ENCODE measurements at places on chromosomes 4 and X.

DNA sequence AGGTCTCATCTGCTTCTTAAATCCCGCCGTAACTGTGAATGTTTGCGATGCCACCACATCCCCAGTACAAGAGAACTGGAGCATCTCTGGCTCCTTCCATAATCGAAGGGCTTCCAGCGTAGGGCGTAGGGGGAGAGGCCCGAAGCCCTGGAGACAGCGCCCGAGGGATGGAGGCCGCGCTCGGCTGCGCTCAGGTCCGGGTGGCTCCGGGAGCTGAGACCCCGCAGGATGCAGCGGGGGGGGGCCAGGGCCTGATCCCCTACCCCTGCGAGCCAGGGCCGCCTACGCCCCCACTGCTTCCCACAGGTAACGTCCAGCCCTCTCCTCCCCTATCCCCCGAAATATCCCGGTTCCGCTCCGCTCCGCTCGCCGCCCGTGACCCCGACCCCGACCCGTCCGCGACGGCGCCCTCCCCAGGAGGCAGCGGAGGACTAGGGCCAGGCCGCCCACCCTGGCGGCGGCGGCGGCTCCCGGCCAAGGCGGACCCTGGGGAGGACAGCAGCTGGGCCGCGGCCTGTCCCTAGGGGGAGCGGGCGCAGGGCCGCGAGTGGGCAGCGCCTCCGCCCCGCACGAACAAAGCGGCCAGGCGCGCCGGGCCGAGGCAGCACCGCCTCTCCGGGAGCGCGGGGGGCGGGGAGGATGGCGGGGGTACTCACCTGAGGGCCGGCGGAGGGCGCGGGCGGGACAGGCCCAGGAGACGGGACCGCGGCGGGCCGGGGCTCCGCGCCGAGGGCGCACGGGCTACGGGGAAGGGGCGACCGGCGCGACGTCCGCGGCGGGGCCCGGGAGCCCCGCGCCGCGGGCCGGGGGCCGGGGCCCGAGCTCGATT lies 723 bp downstream of the WDFY3 start:
- DNase-seq = peak; percentile 55

DNA sequence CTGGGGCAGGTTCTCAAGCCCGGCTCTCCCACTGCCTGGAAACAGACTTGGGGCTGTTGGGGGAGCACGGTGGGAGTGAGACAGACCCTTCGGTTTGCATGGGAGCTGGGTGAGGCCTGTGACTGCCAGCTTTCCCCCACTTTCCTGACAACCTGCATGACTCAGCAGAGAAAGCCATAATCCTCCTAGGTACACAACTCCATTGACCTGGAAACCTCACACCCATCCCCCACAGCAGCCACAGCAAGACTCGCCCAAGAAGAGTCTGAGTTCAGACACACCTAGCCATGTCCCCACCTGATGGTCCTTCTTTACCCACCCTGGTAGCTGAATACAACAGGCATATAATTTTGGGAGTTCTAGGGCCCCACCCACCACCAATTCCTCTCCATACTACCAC lies 57.6 kb upstream of the UBQLN2 start:
- no peak for DNase-seq

DNA sequence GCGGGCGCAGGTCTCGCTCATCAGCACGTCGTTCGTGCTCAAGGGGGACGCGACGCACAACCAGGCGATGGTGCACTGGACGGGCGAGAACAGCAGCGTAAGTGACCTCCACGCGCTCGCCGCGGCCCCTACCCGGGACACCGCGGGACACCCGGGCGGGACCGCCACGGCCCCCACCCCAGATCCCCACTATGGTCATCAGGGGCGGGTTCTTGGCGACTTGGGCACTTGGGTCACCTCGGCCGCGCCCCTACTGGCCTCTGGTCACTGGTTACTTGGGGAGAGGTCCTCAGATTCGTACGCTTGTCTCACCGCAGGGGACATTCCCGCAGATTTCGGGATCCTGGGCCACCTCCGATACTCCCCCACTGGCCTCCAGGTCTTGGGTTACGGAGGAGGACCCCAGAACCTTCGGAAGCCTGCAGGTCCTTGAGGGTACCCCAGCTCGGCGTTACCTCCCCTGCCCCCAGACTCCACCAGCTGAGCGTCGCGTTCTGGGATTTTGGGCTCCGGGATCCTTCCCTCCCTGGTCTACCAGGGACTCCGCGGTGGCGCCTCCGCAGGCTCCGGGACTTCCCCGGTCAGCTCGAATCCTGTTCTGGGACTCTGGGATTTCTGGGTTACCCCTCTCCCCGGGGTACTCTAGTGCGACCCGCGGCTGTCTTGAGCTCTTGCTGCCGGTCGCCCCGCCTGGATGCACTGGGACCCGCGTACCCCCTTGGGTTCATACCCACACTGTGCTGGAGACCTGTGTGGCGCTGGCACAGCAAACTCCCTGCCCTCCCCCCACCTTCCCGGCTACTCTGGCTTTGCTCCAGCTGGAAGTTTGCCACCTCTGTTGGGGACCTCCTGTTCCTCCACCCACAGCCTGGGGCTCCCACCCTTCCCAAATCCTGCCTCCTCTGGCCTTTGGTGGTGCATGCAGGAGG lies 956 bp downstream of the SORCS2 start:
- DNase-seq = no peak

- no peak for DNase-seq
Observed at GRCh38 chr4:8552581-8553205, 27.5 kb upstream of the GPR78 start.

GRCh38 chr4:19021617-19022016 lies 1000.1 kb upstream of the LCORL start:
- DNase-seq = no peak

- DNase-seq = no peak
Observed at GRCh38 chr4:537436-538264, 38.4 kb downstream of the TMEM271 start.

DNA sequence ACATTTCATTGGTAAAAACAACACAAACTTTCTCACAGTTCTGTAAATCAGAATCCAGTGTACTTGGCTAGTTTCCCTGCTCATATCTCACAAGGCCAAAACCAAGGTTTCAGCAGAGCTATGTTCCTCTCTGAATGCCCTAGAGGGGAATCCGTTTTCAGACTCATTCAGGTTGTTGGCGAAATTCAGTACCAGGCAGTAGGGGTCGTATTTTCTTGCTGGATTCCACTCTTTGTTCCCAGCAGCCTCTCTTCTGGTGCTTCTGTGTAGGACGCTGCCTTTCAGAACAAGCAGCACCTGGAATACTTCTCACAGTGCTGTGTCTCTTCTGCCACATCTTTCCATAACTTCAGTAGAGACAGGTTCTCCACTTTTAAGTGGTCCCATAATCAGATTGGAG lies 351.9 kb downstream of the PCDH18 start:
- DNase-seq = no peak

- DNase-seq = no peak
Observed at GRCh38 chrX:115408771-115409400, 119.4 kb downstream of the LUZP4 start.

- DNase-seq = no peak
Observed at GRCh38 chr4:15551740-15552446, 82.2 kb downstream of the CC2D2A start.

DNA sequence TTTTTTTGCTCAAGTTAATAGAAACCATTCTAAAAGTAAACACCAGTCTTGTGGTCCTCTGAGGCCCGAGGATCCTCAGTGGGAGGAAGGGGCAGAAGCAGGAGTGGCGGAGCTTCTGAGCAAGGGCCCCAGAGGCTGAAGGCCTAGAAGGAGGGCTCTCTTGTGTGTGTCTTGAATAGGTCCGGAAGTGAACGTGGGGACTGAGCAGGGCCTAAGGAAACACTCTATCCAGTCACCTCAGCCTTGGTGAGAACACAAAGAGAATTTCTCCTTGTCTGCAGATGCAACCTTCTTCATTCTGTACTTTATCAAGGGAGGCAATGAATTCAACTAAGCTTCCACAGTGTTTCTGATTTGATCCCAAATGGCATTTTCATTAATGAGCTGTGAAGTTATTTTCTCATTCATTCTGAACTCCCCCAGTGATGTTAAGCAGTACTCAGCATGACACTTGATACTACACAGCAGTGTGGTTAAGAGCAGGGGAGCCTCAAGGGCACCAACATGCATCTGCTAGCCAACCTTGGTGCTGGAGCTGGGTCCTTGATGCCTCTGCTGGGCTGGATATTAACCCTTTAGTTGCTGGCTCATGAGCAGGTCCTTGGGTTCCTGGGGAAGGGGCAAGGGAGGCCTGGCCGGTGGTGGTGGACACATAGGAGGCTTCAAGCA lies 64.7 kb downstream of the RBM47 start:
- no peak for DNase-seq

GRCh38 chr4:10530137-10530786 lies 73.0 kb upstream of the ZNF518B start:
- DNase-seq = no peak

DNA sequence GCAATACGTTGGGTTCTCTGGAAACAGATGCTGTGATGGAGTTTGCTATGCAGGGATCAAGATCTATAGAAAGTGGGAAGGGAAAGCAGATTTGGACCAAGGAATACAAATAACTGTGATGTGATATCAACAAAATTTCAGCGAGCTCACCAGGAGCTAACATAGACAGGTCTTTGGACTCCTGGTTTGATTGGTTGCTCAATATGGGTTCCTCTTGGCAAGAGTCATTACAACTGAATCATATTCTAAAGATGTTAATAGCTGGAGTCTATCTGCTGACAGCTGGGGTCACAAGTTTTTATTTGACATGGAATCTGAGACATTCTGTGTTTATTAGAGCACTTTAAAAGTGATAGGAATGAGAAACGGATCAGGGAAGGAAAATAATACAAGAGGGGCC lies 637.6 kb upstream of the GNPDA2 start:
- no peak for DNase-seq

DNA sequence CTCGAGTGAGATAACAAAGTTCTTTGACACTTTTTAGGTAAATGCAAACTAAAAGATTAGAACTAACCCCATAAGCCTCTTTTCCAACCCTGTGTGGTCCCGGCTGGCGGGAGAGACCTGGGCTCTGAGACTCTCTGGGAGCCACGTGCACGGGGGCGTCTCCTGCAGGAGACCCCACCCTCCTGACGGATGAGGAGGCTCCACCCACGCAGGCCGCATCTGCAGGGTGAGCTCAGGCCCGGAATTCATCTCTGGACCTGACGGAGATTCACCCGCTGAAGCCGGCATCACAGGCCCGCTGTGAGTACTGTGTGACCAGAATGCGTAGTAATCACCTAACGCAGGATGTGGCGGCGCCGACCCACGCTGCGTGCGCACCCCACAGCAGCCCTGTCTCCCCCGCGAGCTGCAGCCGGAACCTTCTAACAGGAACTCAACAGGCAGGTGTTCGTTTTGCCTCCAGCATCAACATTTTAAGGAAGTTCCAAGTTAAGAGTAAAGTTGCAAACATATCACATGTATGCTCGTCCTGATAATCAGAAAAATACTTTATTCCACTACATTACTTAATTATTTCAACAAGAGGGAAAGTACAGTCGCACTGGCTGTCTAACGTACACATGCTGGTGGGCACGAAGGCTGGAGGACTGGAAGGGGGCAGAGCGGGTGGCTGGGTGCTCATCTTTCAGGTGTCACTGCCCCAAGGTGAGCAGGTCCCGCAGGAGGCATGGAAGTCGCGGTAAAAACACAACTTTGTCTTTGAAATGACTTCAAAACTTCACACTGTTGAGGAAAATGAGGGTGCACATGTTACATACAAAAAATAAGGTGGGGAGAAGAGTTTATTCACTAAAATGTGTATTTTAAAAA lies 44.5 kb downstream of the FGFRL1 start:
- DNase-seq = no peak

GRCh38 chrX:130443875-130444274 lies 42.1 kb downstream of the RBMX2 start:
- no peak for DNase-seq

GRCh38 chr4:147037069-147037468 lies 91.4 kb upstream of the TTC29 start:
- DNase-seq = no peak

GRCh38 chrX:44401151-44401550 lies 57.7 kb upstream of the EFHC2 start:
- peak; percentile 19 for DNase-seq

- peak; percentile 23 for DNase-seq
Observed at GRCh38 chr4:38531141-38531727, 132.8 kb upstream of the KLF3 start.

GRCh38 chr4:147599206-147599605 lies 18.0 kb upstream of the TMEM184C start:
- no peak for DNase-seq

- DNase-seq = peak; percentile 40
Observed at GRCh38 chr4:121192480-121192879, 28.4 kb upstream of the TNIP3 start.

DNA sequence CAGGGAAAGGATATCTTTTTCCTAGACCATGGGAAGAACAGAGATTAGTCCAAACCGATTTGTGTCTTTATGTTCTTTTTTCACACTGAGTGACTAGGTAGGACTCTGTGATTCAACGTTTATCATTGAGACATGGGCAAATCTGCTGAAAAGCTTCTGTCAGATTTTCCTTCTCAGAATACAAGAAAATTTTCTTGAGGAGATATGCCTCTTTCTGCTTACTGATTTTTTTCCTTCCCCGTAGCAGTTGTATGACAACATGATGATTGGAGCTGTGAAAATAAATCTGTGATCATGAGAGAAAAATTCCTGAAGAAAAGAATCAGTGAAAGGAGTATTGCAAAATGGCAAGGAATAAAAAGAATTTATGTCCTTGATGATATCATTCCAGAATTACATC lies 130.6 kb upstream of the FAT4 start:
- no peak for DNase-seq

DNA sequence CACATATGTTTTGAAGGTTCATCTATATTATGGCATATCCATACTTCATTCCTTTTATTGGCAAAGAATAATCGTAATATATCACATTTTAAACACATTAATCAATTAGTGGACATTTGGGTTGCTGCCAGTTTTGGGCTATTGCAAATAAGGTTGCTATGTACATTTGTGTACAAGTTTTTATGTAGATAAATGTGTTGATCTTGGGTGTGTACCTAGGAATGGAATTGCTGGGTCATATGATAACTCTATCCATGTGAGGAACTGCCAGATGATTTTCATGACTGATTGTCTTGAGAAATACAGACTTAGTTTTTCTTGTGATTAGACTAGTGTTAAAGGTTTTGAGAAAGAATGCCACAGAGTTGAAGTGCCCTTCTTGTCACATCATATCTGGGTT lies 99.2 kb upstream of the RAB40AL start:
- DNase-seq = no peak

DNA sequence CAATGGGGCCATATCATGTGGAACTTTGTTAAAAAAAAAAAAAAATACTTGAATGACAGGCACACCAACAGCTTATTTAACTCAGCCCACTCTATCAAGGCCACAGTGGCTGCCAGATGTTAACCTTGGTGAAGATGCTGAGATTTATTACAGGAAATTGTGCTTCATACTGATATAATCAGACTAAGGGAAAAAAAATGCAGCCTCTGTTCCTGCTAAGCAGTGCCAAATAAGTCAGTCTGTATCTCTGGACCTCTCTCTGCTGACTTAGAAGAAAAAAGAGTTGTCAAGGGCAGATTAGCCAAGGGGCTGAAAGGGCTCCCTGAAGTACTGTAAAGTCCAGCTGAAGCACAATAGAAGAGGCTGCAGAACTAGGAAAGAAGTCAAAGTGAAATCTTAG lies 677.7 kb upstream of the HTR2C start:
- no peak for DNase-seq

GRCh38 chrX:102599084-102599950 lies at the start of gene ARMCX5:
Gene ARMCX5, plus strand, starts transcription at chrX:102599515. Its CDS starts 2,627 bp downstream, at chrX:102602142.
- DNase-seq = peak; percentile 87

All from LHCN-M2 (cell line).